RCC 7860 (cell line): ENCODE measurements at places on chromosomes 11 and 22.
A peak's percentile ranks its signal among the peaks of the same experiment; 100 is the strongest.

- no peak for DNase-seq
Measured at GRCh38 chr22:48433647-48434046, 1394.0 kb downstream of the BRD1 start.

GRCh38 chr22:26975865-26976264 is 318.5 kb downstream of the MIAT start:
- no peak for DNase-seq

- DNase-seq, result no peak
Measured at GRCh38 chr11:59647245-59647980, 21.4 kb downstream of the PATL1 start.

GRCh38 chr11:849104-849824 is 6.6 kb downstream of the TSPAN4 start:
- no peak for DNase-seq

DNA sequence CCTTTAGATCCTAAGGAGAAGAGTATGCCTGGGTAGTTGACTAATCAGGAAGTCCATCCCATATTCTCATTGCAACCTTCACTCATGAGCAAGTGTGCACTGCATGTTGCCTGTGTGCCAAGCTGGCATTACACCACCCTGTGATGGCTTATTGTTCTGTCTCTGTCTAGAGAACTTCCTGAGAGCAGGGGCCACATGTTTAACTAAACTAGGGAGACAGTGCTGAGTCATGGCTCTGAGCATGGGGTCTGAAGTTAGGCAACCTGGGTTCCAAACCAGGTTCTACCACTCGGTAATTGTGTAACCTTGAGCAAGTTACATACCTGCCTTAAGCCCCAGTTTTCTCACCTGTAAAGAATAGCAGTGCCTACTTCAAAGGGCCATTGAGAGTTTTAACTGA is 39.6 kb downstream of the CSNK2A3 start:
- DNase-seq, result peak; percentile 4

DNA sequence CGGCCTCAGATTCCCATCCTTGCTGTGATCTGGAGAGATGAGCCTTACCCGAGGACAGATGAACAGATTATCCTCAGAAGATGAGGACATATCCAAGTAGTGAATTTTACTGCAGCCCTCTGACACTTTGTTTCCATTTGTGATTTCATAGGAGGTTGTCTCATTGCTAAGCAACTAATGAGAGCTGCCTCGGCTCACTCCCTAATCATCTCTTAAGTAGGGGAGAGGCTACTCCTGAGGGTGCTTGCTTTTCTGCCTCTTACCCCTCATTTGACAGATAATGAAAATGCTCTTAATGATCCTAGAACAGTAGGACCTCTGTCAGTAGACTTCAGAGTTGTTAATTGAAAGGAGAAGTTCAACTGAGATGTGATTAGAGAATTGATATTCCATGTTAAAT is 150.9 kb downstream of the TBC1D22A start:
- DNase-seq, result no peak

DNA sequence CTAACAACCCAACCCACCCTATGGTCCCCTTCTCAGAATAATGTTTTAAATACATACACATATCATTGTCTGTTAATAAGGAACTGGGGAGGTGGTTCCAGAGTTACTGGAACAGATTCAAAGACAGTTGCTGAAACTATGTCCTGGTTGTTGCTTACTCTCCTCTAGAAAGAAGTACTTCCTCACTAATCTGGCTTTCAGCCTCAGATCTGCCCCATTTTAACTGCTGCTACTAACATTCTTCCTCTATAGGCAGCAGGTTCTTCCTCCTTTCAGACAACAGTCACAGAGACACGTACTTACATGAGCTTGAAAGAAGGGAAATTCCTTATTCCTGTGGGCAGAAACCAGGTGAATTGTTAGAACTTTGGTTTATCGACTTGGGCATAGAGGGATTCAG is 8.1 kb upstream of the NEU3 start:
- no peak for DNase-seq

DNA sequence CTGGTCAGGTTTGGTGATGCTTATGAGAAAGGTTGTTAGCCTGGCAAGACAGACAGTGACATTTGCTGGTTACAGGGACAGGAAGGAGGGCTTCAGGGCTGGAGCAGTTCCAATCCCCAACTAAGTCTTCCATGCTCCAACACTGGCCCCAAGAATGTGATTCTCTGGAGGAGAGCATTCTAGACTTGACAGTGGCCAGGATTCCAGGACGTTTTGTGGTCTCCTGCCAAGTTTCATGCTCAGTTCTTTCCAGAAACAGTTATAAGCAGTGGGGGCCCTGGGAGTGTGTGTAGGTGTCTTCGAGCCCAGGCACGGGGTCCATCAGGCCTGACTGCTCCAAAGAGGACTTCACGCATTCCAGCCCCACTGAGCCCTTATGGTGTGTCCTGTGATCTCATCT is 8.9 kb upstream of the GRK3 start:
- DNase-seq, result no peak

DNA sequence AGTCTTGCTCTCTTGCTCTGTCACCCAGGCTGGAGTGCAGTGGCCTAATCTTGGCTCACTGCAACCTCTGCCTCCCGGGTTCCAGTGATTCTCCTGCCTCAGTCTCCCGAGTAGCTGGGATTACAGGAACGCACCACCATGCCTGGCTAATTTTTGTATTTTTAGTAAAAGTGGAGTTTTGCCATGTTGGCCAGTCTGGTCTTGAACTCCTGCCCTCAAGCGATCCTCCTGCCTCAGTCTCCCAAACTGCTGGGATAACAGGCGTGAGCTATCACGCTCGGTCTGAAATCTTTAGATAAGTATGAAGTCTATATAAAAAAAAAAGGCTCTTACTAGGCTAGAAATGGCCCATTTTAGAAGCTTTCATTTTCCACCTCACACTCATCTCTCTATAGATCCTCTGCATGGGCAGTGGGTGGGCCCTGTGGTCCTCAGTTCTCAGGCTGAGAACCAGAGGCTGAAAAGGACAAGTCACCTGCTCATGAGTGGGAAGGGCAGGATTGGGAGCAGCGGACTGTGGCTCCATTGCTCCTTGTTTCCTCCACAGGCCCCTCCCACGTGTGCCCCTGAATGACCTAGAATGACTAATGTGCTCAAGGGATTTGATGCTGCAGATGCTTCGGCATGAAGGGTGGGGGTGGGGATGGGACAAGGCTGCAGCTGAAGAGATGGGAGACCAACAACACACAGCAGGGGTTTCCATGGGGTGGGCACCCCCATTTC is 19.8 kb upstream of the PRAME start:
- peak; percentile 42 for DNase-seq

DNA sequence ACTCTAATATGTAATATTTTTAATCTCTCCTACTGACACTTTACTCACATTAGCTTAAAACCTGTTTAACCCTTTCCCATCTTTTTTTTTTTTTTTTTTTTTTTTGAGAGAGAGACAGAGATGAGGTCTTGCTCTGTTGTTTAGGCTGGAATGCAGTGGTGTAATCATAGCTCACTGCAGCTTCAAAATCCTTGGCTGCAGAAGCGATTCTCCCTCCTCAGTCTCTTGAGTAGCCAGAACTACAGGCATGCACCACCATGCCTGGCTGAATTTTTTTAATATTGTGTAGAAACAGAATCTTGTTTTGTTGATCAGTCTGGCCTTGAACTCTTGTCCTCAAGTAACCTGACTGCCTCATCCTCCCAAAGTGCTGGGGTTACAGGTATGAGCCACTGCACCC is 37.3 kb downstream of the PAMR1 start:
- DNase-seq, result no peak

GRCh38 chr11:111342329-111342728 is 36.7 kb downstream of the POU2AF1 start:
- no peak for DNase-seq

GRCh38 chr11:8230178-8230859 is 33.4 kb downstream of the LMO1 start:
- no peak for DNase-seq

DNA sequence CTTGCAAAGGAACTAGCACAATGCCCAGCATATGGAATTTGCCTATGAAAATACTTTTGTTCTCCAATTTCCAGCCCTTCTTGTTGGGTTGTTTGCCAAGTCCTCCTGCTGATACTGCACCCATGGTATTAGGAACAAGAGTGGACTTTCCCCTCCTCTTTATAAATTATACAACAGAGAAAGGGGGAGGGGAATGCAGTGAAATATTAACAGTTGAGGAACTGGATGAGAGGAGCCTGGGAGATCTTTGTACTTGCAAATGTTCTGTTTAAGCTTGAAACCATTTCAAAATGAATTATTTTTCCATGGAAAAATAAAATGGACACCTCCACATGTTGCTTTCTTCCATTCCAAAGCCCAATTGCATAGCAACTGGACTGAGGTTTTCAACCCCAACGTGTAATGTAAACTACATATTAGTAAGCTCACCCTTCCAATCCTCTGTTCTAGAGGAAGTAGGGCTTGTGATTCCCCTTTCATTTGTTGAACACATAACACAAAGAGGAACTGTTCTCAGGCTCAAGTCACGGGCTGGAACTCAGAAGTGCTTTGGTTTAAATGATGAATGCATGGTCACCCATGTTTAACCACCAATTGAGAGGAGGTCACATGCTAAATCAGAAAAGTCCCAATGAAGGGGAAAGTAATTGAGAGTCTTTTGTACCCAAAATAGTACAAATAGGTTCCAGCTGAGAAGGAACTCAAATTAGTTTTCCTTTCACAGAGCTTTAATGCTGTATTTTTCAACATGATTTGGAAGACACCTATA is 66.2 kb upstream of the ZC3H12C start:
- no peak for DNase-seq

- no peak for DNase-seq
Measured at GRCh38 chr22:35887296-35887875, 141.2 kb downstream of the RBFOX2 start.

- DNase-seq, result no peak
Measured at GRCh38 chr11:61636676-61637075, 43.5 kb upstream of the DAGLA start.

GRCh38 chr11:47329431-47329986 is 23.0 kb downstream of the MYBPC3 start:
- no peak for DNase-seq

- peak; percentile 37 for DNase-seq
Measured at GRCh38 chr22:29154364-29155048, 51.2 kb upstream of the EMID1 start.

- DNase-seq, result no peak
Measured at GRCh38 chr22:30889268-30889995, 79.1 kb downstream of the MORC2 start.

- no peak for DNase-seq
Measured at GRCh38 chr11:68181719-68182451, 31.2 kb downstream of the KMT5B start.

DNA sequence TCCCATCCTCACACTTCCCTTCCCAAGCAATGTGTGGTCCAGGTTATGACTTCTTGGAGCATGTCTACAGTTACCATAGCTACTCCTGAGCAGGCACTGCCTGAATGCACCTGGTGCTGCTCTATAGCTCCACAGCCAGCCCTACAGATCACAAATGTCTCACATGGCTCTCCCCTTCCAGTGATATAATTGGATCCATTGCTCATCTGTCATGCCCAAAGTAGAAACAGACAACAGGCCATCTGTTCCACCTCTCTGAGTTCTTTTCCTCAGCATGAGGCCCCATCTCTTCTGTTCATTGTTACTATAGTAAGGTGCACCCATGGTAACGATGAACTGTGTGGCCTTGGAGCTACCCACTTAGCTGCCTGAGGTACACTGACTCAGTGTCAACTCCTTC is 320.3 kb upstream of the ZC3H12C start:
- no peak for DNase-seq

DNA sequence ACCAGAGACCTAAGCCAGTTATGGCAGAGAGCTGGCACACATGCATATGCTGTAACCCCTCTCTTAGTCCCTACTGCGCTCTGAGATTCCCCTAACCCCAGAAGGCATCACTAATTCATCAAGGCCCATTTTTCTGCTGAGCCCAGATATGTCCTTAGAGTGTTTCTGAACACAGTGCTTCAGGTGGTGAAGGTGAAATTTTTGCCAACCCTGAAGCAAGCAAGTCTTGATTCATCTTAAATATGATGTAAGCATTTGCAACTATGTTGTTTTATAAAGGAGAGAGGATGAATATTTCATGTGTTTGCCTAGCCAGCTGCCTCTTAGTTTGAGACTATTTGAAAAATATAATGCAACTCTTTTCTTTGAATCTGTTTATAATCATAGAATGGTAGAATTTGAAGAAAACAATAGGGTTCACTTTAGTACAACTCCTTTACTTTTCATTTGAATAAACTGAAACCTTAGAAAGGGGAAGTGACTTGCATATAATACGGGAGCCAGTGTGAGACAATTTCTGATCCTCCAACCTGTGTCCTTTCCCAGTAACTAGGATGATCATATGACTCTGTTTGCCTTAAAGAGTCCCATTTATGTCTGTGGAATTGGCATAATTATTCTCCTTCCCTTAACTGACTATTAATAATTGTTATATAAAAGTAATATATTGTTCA is 194.3 kb upstream of the MTNR1B start:
- no peak for DNase-seq

DNA sequence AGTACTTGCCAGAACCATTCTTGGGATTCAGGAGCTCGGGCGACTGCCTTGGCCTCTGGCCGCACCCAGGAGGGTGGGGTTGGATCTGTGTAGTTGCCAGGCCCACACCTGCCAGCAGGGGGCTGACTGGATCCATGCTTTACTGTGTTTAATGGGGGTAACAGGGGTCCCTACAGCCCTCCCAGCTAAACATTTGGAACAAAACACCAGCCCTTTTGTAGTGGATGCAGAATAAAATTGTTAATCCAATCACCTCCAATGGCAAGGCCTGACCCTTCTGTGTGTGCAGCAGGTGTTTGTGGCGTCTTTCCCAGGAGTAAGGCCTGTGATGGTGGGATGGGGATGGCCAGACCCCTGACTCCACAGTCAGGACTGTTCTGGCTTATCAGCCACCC is 22.5 kb downstream of the SUN2 start:
- DNase-seq, result no peak

- no peak for DNase-seq
Measured at GRCh38 chr11:124656774-124657630, 16.5 kb downstream of the SIAE start.

GRCh38 chr22:28018461-28018927 is 99.4 kb upstream of the PITPNB start:
- no peak for DNase-seq

DNA sequence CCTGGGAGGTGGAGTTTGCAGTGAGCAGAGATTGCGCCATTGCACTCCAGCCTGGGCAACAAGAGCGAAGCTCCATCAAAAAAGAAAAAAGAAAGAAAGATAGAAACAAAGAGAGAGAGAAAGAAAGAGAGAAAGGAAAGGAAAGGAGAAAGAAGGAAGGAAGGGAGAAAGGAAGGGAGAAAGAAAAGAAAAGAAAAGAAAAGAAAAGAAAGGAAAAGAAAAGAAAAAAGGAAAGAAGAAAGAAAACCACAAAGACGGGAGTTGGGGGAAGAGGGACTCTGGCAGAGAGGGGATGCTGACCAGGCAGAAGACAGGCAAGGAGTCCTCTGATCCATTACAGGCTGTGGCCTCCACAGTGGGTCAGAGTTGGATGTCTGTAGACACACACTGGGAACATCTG is 18.8 kb upstream of the SLCO2B1 start:
- no peak for DNase-seq

GRCh38 chr22:43570531-43571165 is 158.8 kb downstream of the MPPED1 start:
- DNase-seq, result no peak

DNA sequence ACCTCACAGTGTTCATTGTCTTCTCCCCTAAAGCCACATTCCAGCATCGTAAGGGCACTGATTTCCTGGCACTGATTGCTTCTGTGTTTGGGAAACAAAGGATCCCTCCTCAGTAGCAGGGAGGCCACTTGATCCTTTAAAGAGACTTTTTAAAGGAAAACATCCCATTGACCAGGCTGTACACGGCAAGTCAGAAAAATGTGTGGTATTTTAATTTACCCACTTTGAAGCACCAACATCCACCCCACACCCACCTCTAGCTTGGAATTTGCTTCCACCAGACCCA is 364.9 kb downstream of the SHANK2 start:
- DNase-seq, result no peak
